ENCODE measurements at places on chromosomes 6 and 20. TPM values are rescaled to one million over a fixed set of nuclear protein-coding genes. Genes with fewer than 3 reads are reported as not detected.

PPARD gene
- 15.7 TPM for total RNA-seq

RIMS1 gene
- 17.4 TPM for total RNA-seq

COL9A1 gene
- not detected for total RNA-seq

PRRT1 gene
- total RNA-seq = not detected

SLC29A1 gene
- total RNA-seq = 130 TPM

IPCEF1 gene
- not detected for total RNA-seq

KCNK15 gene
- not detected for total RNA-seq

DNA sequence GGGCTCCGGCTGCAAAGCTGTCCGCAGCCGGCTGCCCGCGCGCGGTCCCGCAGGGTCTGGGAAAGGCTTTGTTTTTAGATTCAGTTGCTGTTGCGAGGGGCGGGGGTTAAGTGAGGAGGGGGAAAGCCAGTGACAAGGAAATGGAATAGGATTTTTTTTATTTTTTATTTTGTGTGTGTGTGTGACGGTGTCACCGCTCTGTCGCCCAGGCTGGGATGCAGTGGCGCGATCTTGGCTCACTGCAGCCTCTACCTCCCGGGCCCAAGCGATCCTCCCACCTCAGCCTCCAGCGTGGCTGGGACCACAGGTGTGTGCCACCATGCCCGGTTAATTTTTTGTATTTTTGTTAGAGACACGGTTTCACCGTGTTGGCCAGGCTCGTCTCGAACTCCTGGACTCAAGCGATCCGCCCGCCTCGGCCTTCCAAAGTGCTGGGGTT, 615 bp upstream of the UBE2J1 start:
- DNase-seq = no peak

DNA sequence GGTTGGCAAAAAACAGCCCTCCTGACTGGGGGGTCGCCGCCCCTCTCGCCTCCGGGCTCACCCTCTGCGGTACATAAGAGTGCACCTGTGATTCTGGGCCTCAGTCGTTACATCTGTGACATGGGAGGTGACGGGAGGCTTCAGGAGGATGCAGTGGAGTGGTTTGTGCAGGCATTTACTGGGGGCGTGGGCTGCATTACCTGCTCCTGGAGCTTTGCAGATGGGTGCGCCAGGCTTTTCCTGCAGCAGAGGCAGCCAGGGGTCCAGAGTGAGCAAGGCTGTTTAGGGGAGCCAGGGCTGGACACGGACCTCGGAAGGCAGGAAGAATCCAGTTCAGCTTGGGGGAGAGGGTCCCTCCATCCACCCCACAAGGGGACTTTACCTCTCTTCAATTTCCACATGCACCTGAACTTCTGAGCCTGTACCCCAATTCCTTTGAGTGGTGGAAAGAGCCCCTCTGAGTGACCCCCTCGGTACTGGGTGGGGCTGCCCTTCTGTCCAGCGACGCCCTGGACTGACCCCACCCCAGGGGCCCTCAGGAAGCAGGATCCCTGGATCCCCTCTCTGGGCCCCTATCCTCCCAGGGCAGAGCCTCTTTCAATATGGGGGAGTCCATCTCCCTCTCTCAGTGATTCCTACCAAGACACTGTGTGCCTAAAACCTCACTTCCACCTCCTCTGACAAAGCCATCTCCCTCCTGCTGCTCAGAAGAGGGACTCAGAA, 134.0 kb downstream of the TAF4 start:
- no peak for DNase-seq

GRCh38 chr6:43263314-43264178, 20.3 kb downstream of the TTBK1 start:
- peak; percentile 56 for DNase-seq

DNA sequence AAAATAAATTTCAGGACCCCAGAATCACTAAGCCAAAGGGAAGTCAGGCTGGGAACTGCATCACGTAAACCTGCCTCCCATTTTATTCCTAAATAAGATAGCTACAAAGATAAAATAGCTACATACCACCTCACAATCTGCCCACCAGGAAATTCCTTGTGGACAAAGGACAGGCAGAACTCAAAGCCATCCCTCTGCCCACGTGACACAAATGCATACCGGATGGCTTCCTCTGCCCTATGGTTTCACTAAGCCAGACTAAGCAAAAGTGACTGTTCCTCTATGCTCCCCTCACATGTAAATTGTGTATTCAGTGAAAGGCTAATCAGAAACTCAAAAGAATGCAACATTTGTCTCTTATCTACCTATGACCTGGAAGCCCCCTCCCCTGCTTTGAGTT, 15.0 kb downstream of the MBOAT1 start:
- no peak for DNase-seq

DNA sequence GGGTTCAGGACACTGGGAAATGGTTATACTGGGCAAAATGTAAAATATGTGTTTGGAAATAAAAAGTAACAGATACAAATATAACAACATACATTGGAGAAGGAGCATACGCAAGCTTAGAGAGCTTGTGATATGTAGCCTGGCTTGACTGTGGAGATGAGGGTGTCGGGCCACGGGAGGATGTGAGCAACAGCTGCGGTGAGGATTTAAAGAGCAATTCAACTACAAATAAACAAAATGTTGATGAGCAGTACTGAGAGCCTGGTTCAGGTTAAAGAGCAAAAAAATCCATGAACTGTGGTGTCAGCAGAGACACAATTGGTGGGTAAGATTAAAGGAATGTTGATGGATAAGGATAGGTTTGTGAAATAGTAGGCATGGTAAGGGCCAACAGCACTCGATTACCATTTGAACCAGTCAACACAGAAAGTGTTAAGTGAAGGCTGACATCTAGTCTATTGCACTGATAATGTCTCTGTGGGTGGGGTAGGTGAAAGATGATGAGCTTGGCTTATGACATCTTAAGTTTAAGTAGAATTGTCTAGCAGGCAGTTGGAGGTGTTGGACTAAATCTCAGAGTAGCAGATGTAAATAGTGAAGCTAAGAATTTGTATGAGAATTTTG, 723.2 kb downstream of the EPM2A start:
- peak; percentile 22 for DNase-seq

GRCh38 chr20:51594236-51595057, 51.9 kb upstream of the NFATC2 start:
- DNase-seq = no peak

DNA sequence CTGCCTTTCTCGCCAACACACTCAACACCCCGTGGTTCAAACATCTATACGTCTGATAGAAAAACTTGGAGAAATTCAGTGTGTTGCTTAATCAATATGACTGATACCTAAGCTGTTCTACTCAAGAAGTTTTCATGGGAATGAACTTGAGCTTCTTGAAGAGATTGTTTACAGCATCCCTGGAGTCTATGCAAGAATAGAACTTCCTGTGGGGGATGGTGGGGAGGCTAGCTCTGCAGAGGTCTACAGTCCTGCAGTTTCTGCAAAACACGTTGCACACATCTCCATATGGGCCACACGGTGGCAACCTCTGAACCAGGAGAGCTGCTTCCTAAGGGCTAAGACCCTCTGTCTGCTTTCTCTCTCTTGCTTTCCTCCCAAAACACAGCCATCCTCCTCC, 32.7 kb upstream of the FANCE start:
- DNase-seq = no peak

DNA sequence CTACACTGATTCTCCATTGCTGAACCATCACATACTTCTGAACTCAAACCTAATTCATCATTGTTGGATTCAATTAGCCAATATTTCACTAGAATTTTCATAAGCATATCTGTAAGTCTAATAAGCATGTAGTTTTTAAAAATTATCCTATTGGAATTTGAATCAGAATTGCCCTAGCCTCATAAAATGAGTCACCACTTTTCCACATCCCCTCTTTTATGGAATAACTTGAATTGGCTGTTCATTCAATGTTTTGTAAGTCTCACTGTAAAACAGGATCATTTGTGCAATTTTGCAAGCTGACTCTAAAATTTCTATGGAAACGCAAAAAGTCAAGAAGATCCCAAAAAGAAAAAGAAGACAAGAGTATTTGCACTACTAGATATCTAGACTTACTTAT, 141.0 kb downstream of the HACE1 start:
- DNase-seq = no peak

GRCh38 chr6:82264824-82265223, 17.3 kb upstream of the IBTK start:
- no peak for DNase-seq

DNA sequence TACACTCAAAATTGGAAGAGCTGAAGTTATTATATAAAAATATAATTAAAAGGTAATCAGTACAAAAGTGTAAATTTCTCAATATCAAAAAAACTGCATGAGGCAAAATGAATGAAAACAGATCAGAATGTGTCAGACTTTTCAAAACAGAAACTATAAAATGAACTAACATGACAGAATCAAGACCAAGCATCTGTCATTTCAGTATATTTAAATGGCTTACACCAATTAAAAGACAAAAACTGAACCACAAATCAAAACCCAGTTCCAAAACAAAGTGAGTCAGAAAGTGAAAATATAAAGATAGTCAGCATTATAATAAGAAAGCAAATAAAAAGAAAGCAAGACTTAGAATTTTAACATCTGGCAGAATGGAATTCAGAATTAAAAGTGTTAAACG, 289.7 kb downstream of the UBE3D start:
- no peak for DNase-seq

GRCh38 chr6:73180076-73180738, 45.1 kb downstream of the KHDC1L start:
- no peak for DNase-seq

- peak; percentile 49 for DNase-seq
These were observed 40.4 kb downstream of the DUSP22 start for GRCh38 chr6:332671-333070.

GRCh38 chr6:157661652-157662051, 161.4 kb upstream of the SNX9 start:
- no peak for DNase-seq

DNA sequence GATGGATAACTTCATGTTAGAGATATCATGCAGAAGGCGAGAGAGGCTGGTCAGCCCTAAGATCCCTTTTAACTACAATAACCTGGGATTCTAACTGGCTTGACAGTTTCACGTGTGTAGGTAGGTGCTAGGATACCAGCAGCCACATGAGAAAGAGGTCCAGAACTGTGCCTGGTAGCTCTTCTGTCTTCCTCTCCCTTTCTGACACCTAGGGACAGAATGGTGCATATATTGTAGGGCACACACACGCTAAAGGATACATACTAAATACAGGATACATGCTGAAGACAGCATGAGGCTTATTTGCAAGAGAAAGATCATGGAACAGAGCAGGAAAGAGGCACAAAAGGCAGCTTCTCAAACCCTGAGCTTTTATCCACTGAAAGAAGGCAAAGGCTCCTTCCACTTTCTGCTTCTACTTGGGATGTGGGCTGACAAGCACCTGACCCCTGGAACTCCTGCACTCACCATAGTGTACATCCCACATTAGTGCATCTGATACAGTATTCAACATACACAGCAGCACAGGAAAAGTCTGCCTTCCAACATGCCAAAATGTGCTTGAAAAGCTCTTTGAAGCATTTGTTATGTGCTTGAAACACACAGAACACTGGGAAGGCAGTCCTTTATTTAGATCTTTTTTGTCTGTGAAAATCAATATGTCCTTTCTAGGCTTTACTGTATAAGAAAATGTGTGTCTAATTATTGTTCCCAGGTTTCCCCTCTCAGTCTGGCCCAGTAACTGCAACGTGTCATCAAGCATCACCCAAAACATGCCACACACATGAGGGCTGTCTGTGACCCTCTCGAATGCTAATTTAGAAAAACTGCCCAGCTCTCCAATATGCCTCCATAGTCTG, 3.2 kb downstream of the SLC22A23 start:
- no peak for DNase-seq

GRCh38 chr6:113860181-113860955, 3.2 kb downstream of the MARCKS start:
- DNase-seq = peak; percentile 43

DNA sequence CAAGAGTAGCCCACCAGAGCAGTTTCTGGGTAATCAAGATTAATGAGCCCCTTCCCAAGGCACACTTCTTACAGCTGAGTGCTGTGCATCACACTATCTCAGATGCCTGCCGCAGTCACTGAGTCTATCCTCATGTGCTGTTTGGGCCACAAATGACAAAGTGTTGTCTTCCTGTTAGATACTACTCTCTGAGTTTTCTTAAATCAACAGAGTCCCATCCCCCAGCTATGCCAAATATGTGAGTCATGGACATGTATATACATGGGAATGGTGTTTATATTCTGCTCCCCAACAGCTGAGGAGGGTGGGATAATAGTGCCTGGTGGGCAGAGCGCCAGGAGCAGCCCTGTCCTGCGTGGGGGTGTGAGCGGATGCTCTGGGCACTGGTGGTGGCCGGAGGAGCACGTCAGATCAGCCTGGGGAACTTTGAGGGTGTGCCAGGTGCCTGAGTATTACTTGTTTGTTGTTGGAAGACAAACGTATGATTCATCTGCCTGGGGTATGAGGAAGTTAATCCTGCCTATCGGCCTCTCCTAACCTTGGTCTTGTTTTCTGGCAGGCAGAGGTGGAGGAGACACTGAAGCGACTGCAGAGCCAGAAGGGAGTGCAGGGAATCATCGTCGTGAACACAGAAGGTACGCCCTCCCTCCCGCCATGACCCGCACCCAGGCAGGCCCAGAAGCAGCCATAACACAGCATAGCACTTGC, 9.6 kb downstream of the DYNLRB1 start:
- peak; percentile 100 for DNase-seq

DNA sequence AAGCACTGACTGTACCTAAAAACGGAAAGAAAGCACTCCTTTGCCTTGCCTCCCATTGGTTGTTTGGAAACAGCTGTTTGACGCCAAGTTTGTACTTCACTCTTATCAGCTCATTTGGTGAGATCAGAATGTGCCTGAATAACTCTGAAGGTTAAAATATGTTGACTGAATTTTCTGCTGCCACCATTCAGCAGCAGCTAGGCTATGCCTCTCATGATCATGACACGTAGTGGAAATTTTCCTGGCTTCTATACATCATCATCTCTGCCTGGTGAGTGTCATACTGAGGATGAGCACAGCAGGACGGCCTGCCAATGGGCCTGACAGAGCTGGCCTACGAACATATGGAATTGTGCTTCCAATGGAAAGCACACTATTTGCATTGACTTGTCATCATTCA, 704.9 kb upstream of the CITED2 start:
- DNase-seq = no peak

GRCh38 chr6:168534265-168534664, 93.3 kb downstream of the SMOC2 start:
- no peak for DNase-seq

Data from MG63 (cell line).